ENCODE measurements at places on chromosomes 1 and 21. TPM values are rescaled to one million over a fixed set of nuclear protein-coding genes. Genes with fewer than 3 reads are reported as not detected.

The SPRR3 gene
- not detected for total RNA-seq

The NID1 gene
- 21.9 TPM for total RNA-seq

The UBE2U gene
- not detected for total RNA-seq

The WNT3A gene
- total RNA-seq: not detected

The CBS gene
- total RNA-seq: 35.6 TPM

The FAM229A gene
- total RNA-seq: 0.36 TPM

The CYP4B1 gene
- total RNA-seq: not detected

The MAPKAPK2 gene
- 56.5 TPM for total RNA-seq

DNA sequence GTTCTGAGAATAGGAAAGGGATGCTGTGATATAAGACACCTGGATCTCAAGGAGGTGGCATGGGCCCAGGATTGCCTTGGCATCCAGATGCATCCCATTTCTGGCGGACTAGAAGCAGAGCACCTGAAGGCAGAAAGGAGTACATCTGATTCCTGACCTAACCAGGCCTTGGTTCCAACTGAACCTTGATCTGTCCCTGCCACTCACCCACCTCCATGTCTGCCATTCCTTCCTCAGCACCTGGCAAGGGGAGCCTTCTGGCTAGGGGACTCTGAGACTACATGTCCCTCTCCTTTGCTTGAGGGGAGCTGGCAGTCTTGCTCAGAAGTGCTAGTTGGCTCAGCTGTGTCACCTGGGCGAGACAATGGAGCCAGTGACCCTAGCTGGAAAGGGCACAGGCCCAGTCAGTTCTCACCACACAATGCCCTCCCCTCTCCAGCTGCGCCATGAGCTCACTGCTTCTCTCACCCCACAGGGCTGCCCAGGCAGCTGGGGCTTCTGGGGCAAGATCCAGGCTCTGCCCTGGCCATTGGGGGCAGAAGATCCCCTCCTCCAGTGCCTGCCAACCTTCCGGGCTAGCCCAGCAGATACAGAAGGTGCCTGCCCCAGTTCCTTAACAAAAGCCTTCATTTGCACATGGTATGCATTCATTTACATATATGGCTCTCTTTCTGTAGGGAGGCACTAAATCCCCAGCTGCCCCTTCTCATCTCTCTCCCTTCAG lies 2.9 kb downstream of the IGSF8 start:
- peaks cover 6% of the 10 kb centered on the region for H3K4me1 ChIP-seq
- peaks cover 6% of the 10 kb centered on the region for H3K36me3 ChIP-seq
- H3K27me3 ChIP-seq: no peaks in the 10 kb centered on the region
- DNase-seq: no peak
- no peak overlapping the region for H3K27ac ChIP-seq
- no peak overlapping the region for H3K4me3 ChIP-seq

DNA sequence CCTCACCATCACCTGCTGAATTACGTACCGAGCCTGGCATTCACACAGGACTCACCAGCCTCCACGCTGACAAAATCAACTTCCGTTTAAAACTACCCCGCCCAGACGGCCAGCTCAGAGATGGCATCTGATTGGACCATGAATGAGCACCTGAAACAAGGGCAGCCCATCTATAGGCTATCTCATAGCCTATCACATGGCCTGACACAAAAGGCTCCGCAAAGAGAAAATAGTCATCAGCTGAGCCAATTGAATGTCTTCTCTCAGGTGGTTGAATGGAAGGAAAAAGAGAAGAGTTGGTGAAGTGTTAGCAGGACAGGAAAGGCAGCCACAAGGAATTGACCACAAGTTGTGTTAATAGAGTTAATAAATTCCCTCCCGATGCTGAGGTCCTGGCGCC lies 50.6 kb upstream of the ZC3H12A start:
- H3K27me3 ChIP-seq: peaks cover 3% of the 10 kb centered on the region
- DNase-seq: no peak
- no peaks in the 10 kb centered on the region for H3K4me1 ChIP-seq
- no peaks in the 10 kb centered on the region for H3K36me3 ChIP-seq
- H3K4me3 ChIP-seq: no peak overlapping the region

GRCh38 chr1:1914101-1914970 lies 724 bp upstream of the CALML6 start:
- peaks cover 2% of the 10 kb centered on the region for H3K4me1 ChIP-seq
- peaks cover 3% of the 10 kb centered on the region for H3K27me3 ChIP-seq
- DNase-seq: no peak
- no peak overlapping the region for H3K4me3 ChIP-seq

- H3K4me3 ChIP-seq: no peak overlapping the region
- DNase-seq: no peak
- no peaks in the 10 kb centered on the region for H3K4me1 ChIP-seq
- H3K36me3 ChIP-seq: no peaks in the 10 kb centered on the region
- H3K27me3 ChIP-seq: peaks cover 29% of the 10 kb centered on the region
These were observed 22.2 kb upstream of the RSPO1 start for GRCh38 chr1:37656881-37657280.

- no peaks in the 10 kb centered on the region for H3K27me3 ChIP-seq
- no peaks in the 10 kb centered on the region for H3K4me1 ChIP-seq
- H3K4me3 ChIP-seq: no peak overlapping the region
These were observed 175.5 kb downstream of the CYYR1 start for GRCh38 chr21:26397545-26397944.

DNA sequence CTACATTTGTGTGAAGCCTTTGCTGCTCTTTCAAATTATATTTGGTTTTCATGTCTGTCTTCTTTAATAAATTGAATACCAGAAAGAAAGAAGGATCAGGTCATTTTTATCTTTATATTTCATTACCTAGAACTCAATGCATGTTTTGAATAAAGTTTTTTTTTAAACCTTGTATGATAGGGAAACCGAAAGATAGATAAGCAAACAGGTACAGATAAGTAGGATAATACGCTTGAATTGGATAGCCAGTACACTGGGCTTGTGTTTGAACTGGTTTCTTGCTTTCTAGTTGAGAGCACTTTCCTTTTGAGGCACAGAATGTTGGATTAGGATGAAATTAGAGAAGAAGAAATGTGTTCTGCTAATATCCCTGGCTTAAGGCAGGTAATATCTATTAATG lies 46.9 kb downstream of the PKN2 start:
- H3K27ac ChIP-seq: no peak overlapping the region
- H3K4me3 ChIP-seq: no peak overlapping the region
- H3K36me3 ChIP-seq: peaks cover 4% of the 10 kb centered on the region
- DNase-seq: no peak

DNA sequence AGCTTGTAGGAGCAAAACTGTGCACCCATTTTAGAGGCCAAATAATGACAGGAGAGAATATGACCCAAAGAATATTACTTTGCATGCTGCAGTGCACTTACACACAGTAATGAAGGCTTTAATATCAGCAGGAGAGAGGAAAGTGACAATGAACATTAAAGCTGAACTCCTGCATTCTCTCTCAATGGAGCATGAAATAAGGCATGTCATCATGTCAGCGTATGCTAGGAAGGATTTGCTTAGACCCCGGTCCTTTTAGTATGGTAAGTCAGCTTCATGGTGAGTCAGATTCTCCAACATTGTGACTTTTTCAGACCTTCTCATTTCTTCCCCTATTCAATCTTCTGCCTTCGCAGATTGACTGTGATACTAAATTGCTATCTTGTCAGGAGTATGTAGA lies 210.7 kb upstream of the TMPRSS15 start:
- H3K4me3 ChIP-seq: no peak overlapping the region
- no peaks in the 10 kb centered on the region for H3K36me3 ChIP-seq
- no peaks in the 10 kb centered on the region for H3K27me3 ChIP-seq
- no peak overlapping the region for H3K27ac ChIP-seq
- no peaks in the 10 kb centered on the region for H3K4me1 ChIP-seq
- DNase-seq: no peak

- H3K27me3 ChIP-seq: no peaks in the 10 kb centered on the region
- H3K4me1 ChIP-seq: 0 out of 2 replicates have a peak, but pooled peaks cover 2% of the 10 kb centered on the region
- no peak overlapping the region for H3K4me3 ChIP-seq
- no peak overlapping the region for H3K27ac ChIP-seq
- DNase-seq: peak; percentile 62
These were observed 5.8 kb upstream of the TGFB2 start for GRCh38 chr1:218339267-218339831.

GRCh38 chr1:34265396-34265795 lies 88.7 kb downstream of the C1orf94 start:
- no peak overlapping the region for H3K4me3 ChIP-seq
- no peak overlapping the region for H3K27ac ChIP-seq
- no peaks in the 10 kb centered on the region for H3K27me3 ChIP-seq
- DNase-seq: no peak
- no peaks in the 10 kb centered on the region for H3K36me3 ChIP-seq
- H3K4me1 ChIP-seq: no peaks in the 10 kb centered on the region

- no peak overlapping the region for H3K4me3 ChIP-seq
- H3K4me1 ChIP-seq: peaks cover 9% of the 10 kb centered on the region
- no peak overlapping the region for H3K27ac ChIP-seq
- H3K27me3 ChIP-seq: no peaks in the 10 kb centered on the region
These were observed 11.0 kb upstream of the PAQR6 start for GRCh38 chr1:156258859-156259258.

DNA sequence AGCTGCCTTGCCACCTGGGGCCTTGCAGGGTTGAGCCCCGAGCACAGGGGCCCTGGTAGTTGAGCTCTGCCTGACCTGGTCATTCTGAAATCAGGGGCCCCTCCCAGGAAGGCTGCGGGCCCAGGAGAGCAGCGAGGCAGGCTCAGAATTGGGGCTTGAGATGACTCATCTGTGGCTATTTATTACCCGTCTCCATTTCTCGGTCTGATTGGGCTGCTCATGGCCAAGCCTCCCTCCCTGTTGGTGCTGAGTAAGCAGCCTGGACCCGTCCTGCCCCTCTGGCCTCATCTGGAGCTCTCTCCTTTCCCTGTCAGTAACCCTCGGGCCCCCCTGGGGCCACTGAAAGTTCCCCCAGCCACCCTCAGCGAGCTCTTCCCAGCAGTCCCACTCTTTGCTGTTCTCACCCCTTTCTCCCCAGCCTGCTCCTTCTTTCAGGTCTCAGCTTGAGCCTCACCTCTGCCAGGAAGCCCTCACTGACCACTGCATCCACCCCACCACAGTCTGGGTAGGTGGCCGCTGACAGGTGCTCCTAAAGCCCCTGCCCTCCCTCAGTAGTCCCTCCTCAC lies 11.0 kb upstream of the TNFRSF8 start:
- no peak overlapping the region for H3K4me3 ChIP-seq
- H3K36me3 ChIP-seq: no peaks in the 10 kb centered on the region
- peak; percentile 83 for DNase-seq
- H3K27me3 ChIP-seq: peaks cover 12% of the 10 kb centered on the region
- H3K4me1 ChIP-seq: peaks cover 5% of the 10 kb centered on the region
- no peak overlapping the region for H3K27ac ChIP-seq

DNA sequence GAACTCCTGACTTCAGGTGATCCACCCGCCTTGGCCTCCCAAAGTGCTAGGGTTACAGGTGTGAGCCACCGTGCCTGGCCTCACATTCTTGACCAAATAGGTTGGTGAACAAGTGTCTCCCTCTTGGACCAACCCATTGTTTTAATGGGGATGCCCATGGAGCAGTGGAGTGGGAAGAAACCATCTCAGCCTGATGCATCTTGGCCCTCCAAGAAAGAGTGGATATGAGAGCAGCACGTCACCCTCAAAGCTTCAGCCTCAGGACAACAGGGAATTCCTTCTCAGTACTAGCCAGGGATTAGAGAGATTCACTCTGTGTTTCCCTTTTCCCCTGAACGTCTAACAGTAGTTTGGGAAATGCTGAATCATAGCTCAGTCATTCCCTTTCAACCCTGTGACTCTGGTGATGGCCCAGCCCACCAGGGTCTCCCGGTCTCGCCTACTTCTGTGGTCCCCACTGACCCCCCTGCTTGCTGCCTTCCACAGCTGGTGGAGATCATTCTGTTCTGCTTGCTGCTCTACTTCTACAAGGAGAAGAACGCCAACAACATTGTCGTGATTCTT lies 37.4 kb downstream of the NIPAL3 start:
- no peaks in the 10 kb centered on the region for H3K27me3 ChIP-seq
- no peaks in the 10 kb centered on the region for H3K4me1 ChIP-seq
- no peak overlapping the region for H3K27ac ChIP-seq
- peak; percentile 7 for DNase-seq
- H3K4me3 ChIP-seq: no peak overlapping the region
